ENCODE measurements at places on chromosomes 2 and 18.
A peak's percentile ranks its signal among the peaks of the same experiment; 100 is the strongest.

- no peak for DNase-seq
Observed at GRCh38 chr2:224432003-224432579, 30.2 kb upstream of the FAM124B start.

DNA sequence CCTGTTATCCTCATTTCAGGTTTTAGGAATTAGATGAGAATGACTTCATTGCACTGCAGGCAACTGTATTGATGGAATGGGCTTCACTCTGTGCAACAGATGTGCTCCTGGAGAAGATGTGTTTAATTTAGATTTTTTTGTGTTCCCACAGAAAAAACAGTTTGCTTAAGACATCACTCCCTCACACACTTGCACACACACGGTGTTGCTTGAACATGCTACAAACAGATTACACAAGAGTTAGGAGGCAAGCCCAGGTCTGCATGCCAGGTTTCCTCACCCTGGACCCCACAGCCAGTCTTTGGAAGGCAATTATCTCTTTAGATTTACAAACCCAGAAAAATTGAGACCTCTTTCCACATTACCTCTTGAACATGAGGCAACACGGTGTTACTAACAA lies 93.7 kb upstream of the KLHL29 start:
- DNase-seq, result no peak

- DNase-seq, result no peak
Observed at GRCh38 chr18:3877678-3878077, 427.7 kb downstream of the TGIF1 start.

GRCh38 chr2:185145316-185146121 lies 547.2 kb downstream of the ZNF804A start:
- no peak for DNase-seq

- no peak for DNase-seq
Observed at GRCh38 chr2:128037649-128038048, 9.8 kb upstream of the SAP130 start.

DNA sequence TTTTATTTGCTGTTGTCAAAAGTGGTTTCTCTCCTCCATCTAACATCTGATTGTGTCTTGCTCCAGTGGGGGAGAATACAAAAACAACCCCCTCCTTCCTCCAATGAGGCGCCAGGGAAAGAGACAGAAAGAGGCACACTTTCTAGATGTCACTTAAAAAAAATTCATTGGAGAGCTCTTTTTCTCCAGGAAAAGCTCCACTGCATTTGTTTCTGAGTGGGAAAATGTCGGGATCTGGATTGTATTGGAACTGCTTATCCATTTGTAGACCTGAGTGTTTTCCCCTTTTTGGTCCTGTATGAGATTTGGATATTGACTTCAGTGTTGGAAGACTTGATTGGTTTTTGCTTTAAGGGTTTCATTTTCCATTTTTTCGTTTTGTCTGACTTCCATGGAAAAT lies 995 bp downstream of the MBD5 start:
- DNase-seq, result no peak

DNA sequence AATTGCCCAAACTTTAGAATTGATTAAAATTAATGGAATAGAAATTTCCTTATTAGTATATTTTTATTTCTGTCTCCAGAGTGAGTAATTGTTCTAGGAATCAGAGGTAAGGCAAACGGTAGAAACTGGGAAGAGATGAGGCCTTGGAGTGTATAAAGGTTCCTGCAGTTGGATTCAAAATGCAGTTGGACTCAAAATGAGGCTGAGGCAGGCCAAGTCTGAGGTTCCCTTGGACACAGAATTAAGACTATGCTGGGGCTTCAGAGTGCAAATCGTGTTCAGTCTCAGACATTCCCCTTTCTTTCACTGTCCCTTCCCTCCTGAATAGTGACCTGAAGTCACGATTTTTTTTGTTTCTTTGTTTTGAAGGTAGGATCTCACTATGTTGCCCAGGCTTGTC lies 746.9 kb upstream of the NRXN1 start:
- DNase-seq, result no peak

GRCh38 chr2:65431421-65432226 lies 775 bp downstream of the SPRED2 start:
- no peak for DNase-seq

DNA sequence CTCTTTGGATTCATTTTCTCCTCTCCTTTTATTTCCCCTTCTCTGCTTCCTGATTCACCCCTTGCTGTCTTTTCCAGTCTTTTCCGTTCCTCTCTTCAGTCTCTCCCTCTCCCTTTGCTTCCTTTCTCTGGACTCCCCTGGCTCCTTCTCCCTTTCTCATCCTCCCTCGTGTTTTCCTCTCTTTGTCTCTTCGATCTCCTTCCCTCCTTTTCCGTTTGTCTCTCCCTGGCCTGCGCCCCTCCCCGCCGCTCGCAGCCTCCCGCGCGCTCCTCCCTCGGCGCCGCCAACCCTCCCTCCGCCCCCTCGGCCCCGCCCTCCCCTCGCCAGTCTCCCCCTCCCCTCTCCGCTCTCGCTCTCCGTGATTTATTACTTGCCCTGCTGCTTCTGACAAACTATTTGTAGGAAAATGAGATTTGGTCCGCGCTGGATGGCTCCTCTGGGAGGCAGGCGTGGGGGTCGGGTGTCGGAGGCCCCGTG lies 46.0 kb upstream of the PAX8 start:
- peak; percentile 7 for DNase-seq

GRCh38 chr2:85754313-85755095 lies 713 bp downstream of the ATOH8 start:
- no peak for DNase-seq

DNA sequence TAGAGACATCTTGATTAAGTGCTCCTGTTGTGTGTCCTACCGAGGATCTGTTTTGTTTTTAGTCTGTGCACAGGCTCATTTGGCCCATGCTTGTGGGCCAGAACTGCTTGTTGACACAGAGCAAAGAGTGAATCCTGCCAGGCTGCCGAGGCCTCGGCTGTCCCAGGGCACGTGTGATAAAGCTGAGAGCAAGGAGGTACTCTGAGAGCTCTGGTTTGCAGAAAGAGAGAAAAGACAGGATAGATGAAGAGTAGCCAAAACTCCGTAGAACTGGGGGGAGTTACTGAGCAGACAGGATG lies 175.1 kb downstream of the FAM210A start:
- no peak for DNase-seq

DNA sequence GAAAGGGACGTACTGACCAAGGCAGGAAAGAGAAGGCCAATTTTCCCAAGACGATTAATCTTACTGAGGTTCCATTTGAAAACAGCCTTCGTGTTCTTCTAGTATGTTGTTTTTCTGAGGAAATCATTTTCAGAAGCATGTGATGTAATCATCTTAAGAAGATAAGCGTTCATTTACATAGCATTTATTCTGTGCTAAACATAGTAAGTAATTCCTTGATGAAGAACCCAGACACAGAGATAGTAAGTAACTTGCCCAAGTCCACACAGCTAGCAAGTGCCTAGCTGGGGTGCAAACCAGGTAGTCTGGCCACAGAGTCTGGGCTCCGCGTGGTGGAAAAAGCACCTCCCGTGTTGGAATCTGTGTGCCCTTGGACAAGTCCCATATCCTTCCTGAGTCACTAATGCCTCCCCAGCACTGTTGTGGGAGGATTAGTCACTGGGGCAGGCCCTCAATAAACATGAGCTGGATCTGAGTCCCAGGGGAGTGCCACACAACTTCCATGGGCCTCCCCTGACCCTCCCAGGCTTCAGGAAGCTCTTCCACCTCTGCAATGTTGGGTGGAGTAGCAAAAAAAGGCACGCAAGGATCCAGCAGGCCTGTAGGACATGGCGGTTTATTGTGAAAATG lies 26.9 kb upstream of the ASAP2 start:
- DNase-seq, result no peak

DNA sequence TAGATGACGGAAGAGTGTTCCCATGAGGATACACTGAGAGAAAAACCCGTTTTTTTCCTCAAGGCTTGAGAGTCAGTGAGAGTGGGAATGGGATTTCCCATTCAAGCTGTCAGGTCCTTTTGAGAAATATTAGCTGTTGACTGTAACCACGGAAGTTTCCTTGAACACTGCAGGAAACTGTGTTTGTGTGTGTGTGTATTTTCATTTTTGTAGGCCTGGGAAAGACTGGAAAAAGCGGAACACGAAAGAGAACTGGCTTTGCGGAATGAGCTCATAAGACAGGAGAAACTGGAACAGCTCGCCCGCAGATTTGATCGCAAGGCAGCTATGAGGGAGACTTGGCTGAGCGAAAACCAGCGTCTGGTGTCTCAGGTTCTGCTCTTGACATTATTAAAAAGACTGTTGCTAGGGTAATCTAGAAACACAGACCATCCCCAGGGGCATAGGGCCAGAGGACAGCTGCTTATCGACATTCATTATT lies 98.8 kb upstream of the EML6 start:
- DNase-seq, result no peak

DNA sequence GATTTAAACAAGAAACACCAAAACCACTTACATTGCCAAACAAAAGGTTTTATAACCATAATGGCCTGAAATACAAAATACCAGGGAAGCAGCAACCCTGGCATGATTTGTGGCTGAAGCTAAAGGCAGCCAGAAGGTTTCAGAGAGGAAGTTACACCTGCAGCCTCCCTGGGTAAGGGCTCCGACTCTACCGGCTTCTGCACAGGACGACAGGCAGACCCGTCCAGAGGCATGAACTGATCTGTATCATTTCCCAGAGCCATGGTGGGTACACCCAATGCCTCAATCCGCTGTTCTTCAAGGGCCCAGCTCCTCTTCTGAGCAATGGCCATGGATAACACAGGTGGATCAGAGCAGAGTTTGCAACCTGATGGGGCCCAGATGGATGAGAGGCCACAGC lies 71.6 kb downstream of the PXDN start:
- no peak for DNase-seq
